ENCODE measurements at places on chromosomes 1 and 21.

- DNase-seq, result no peak
Measured at GRCh38 chr1:99119188-99119587, 114.5 kb upstream of the PLPPR5 start.

- DNase-seq, result no peak
Measured at GRCh38 chr21:42581336-42581992, 67.8 kb downstream of the SLC37A1 start.

GRCh38 chr1:223678841-223679240, 13.3 kb upstream of the CAPN8 start:
- no peak for DNase-seq

- DNase-seq, result peak; percentile 4
Measured at GRCh38 chr1:33893147-33893830, 29.4 kb downstream of the HMGB4 start.

- DNase-seq, result no peak
Measured at GRCh38 chr21:45327441-45328197, 39.9 kb upstream of the POFUT2 start.

DNA sequence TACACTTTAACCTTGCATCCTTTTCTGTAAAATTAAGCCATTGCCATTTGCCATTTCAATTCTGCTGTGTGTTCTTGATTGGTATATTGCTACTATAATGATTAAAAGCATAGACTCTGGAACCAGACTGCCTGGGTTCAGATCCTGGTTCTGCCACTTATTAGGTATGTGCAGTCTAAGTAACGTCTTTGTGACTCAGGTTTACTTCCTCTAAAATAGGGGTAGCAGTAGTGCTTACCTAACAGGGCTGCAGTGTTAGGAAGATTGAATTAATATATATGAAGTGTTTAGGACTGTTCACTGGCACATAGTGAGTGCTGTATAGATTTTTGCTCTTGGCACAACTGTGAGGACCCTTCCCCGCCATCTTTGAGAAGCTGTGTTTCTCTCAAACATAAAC, 4.4 kb downstream of the CDC42 start:
- DNase-seq, result no peak

DNA sequence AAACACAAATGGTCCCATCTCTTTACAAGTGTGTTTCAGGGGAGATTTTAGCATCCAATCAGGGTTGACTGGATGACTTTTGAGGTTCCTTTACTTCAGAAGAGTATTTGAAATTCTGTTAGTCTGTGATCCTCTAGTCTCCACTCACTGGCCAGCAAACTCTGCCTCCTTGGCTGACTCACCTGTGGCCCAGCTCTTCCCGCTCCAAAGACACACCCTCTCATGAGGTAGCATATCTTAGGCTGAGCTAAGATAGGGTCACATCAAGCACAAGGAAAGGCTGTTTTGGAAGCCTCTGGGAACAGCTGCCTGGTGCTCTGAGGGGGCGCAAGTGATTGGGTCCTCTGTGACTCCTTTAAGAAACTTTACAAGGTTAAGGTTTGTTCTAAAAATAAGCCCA, 102.3 kb upstream of the FGGY start:
- DNase-seq, result no peak

DNA sequence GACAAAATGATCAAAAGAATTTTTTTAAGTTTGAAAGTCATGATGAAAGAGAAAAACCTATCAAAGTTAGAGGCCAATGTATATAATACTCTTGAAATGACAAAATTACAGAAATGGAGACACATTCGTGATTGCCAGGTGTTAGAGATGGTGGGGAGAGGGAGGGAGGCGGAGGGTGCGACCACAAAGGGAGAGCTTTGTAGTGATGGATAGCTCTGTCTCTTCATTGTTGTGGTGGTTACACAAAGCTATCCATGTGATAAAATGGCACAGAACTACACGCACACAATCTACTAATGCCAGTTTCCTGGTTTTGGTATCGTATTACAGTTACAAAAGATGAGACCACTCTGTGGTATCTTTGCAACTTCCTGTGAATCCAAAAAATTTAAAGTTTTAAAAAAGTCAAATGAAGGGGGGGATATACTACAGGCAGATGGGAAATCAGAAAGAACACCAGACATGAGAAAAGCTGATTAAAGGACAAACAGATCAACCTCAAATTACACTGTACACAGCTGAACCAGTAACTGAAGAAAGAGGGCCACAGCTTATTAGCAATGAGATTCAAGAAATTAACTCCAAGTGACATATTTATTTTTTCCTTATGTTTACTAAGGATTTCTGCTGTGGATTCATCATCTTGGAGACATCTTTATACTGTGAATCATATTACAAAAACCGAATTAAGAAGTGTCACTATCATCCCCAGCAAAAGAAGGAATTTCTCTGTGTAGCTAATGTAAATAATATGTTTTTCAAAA, 199.1 kb downstream of the SLC45A1 start:
- no peak for DNase-seq

DNA sequence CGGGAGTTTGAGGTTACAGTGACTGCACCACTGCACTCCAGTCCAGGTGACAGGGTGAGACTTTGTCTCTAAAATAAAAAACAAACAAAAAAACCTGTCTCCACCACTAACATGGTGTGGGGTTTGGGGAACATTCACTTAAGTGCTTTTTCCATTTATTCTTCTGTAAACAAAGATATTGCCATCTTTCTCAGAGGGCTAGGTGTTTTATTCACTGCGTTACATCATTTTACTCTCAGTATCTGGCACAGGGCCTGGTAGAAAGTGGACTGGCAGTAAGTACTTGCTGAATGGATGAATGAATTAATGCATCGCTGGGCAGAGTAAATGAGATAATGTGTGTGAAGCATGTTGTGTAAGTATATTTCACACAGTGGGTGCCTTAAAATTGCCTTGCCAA, 20.1 kb downstream of the KIAA0040 start:
- no peak for DNase-seq

DNA sequence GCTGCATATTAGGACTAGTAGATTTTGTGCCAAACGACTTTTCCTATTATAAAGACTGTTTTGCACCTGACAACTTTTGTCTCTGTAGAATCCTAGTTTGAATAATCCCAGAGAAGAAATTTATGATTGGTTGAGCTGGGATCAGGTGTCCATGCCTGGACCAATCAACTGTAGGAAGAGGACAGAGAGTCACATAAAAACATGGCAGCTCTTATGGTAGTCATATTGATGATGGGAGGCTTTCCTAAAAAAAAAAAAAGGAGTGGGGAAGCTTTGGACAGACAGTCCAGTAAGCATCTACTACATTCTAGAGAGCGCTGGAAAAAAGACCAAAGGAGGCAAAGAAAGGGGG, 30.7 kb upstream of the IGSF3 start:
- no peak for DNase-seq

GRCh38 chr1:222299524-222299923, 248.4 kb downstream of the HHIPL2 start:
- DNase-seq, result no peak

GRCh38 chr1:8560611-8561544, 243.0 kb downstream of the SLC45A1 start:
- DNase-seq, result no peak

DNA sequence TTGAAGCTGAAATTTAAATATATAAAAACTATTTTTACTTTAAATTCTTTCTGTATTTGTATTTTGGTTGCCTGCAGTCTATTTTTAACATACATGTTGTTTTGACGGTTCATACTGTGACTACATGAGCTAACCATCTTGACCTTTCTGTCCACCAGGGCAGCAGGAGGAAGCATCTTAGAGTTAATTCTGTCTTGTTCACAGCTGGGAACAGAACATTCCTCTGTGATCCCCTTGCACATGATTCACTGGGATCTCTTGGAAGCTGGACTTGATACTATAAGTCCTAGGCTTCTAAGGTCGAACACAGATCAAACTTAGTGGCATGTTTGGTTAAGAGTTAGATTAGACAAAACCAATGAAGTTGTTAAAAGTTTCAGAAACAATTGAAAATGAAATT, 99.7 kb downstream of the NFIA start:
- no peak for DNase-seq

GRCh38 chr1:182614796-182615454, 10.7 kb upstream of the RGS16 start:
- no peak for DNase-seq

DNA sequence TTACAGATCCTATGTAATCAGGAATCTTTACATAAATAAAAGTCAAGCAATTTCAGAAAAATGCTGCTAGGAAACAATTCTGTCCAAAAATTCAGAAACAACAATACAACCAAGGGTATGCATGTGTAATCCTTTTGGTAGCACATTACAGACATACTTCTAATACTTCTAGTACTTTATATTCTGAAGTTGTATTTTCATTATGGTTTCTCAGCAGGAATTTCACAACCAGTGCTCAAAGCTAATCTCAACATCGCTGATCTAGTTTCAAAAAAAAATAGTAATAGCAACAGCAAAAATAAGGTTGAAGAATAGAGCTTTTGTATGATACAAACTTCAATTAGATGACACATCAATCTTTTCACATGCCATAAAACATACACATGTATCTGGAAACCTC, 545.2 kb downstream of the LTN1 start:
- DNase-seq, result no peak

GRCh38 chr1:61222240-61222639, 139.9 kb downstream of the NFIA start:
- DNase-seq, result no peak

DNA sequence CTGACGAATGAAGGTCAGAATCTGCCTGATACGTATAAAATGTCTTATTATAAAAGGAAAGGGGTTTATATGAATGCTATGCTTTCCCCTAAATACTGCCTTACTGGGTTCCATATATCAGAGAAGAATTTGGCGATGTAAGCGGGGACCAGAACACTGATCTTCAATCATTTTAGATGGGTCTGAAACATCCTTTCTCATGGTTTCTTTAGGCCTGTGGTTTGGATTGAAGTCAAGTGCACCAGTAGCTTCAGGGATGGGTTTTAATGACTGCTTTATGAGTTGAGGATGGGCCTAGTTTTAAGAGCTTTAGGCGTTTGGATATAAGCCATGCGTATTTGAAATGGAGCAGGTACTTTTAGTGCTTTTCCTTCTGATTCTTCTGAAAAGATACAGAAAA, 6.9 kb downstream of the FMN2 start:
- DNase-seq, result no peak

GRCh38 chr1:205074513-205074912, 9.7 kb downstream of the TMEM81 start:
- no peak for DNase-seq

DNA sequence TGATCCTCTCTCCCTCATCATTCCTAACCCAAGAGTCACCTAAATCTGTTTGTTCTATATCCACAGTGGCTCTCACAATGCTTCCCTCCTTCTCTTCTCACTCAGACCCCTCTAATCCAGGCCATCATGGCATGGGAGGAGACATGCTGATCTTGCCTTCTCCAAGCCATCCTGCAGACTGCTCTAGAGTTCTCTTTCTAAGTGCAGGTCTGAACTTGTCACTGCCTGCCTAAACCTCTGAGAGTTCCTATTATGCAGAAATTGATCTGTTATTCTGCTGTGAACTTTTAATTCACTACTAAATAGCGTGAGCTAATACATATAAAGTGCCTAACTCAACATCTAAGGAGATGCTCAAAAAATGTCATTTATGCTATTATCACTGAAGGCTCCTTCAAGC, 26.8 kb downstream of the LAMC2 start:
- DNase-seq, result no peak

GRCh38 chr1:179366093-179366800, 476 bp downstream of the AXDND1 start:
- DNase-seq, result no peak

GRCh38 chr1:223531742-223532341, 133.7 kb downstream of the CAPN8 start:
- no peak for DNase-seq

- no peak for DNase-seq
Measured at GRCh38 chr1:100545855-100546254, 7.9 kb downstream of the GPR88 start.

DNA sequence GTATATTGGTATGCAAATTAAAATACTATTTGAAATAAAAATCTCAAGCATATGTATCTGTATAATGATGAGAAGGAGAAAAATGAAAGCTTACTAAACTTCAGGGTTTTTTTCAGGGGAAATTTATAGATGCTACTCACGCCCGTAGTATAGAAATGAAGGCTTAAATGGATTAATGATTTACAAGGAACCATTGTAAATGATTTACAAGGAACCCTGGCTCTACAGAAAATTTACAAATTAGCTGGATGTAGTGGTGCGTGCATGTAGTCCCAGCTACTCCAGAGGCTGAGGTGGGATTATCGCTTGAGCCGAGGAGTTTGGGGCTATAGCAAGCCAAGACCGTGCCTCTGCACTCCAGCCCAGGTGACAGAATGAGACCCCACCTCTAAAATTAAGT, 150.5 kb downstream of the PCBP3 start:
- DNase-seq, result no peak

DNA sequence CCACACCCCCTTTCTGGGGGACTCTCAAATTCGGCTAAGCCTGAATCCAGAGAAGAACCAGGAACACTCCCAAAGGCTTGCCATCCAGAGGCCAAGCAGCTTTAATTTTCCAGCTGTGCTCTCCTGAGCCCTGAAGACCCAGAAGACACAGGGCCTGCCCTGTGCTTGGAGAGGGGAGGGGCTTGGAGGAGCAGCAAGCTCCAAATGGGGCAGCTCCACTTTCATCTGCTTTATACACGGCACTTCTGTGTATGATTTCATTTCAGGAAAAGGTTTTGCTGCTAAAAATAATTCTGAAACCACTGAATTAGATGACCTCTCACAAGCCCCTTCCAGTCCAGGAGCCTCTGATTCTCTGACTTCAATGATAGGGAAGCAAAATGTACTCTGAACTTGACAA, 39.2 kb upstream of the CTTNBP2NL start:
- DNase-seq, result no peak

- DNase-seq, result no peak
Measured at GRCh38 chr1:118739501-118739900, 248.6 kb downstream of the TBX15 start.

DNA sequence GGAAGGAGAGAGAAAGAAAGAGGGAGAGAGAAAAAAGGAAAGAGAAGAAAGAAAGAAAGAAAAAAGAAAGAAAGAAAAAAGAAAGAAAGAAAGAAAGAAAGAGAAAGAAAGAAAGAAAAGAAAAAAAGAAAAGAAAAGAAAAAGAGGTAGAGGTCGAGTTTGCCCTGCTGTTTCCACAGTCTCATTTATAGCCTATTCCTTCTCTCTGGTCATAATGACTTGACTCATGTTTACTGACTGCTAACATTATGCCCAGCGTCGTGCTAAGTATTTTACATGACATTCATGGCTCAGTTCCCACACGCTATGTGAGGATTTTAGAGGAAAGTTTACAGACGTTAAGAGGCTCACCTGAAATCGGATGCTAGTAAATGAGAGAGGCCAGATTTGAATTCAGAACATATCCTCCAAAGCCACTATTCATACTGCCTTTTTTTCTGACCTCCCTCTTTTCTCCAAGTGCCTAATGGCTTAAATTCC, 263.0 kb downstream of the TNR start:
- DNase-seq, result no peak

DNA sequence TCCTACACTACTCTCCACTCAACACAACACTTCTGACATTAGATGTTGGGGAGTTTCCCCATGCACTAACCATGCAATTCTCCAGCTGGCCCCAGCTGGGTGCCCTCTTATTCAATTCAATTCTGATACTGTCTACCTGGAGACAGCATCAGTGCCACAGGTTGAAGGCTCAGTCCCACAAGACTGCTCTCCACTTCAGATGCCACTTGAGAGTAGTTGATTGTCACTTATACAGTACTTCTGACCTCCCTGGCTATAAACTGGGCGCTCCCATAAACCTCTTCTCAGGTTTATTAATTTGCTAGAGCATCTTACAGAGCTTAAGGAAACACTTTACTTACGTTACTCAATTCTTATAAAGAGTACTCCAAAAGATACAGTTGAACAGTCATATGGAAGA, 442.3 kb downstream of the LRRIQ3 start:
- DNase-seq, result no peak

Measured in HS-5 (cell line).